ENCODE measurements at places on chromosomes 7 and 10. TPM values are rescaled to one million over a fixed set of nuclear protein-coding genes. Genes with fewer than 3 reads are reported as not detected.
A peak's percentile ranks its signal among the peaks of the same experiment; 100 is the strongest.

The CRYGN gene
- polyA plus RNA-seq = 5.1 TPM

The TSPAN15 gene
- polyA plus RNA-seq = 64.2 TPM

The CCDC172 gene
- polyA plus RNA-seq = not detected

The TMEM196 gene
- not detected for polyA plus RNA-seq

The USP54 gene
- 51.1 TPM for polyA plus RNA-seq

GRCh38 chr10:79402951-79403350, 42.5 kb downstream of the ZCCHC24 start:
- DNase-seq = no peak

DNA sequence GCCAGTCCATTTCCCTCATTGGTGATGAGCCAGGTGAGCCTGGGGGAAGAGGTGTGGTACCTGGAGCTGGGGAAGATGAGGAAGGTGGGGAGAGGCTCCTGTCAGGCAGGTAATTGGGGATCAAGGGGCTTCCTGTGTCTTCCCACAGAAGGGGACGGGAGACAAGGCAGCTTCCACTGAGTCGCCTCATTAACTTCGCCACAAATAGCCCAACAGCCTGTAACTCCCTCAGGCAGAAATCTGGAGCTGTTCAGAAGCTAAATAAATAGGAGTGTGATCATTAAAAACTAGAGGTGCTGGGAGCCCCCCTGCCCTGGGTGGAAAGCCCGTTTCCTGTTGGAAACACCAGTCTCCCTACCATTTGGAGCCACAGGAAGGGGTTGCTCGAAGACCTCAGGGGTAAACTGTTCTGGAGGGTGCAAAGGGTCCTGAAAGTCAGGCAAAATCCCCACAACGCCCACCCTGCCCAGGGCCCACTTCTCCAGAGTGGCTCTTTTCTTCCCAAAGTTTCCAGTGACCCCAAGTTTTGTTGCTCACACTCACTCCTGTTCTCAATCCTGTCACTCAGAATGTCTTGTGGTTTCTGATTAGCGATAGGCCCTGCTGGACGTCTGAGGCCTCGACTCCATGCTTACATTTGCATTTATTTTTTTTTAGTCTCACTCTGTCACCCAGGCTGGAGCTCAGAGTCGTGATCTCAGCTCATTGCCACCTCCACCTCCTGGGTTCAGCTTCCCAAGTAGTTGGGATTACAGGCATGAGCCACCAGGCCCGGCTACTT, 25.7 kb downstream of the UNC5B start:
- no peak for DNase-seq

DNA sequence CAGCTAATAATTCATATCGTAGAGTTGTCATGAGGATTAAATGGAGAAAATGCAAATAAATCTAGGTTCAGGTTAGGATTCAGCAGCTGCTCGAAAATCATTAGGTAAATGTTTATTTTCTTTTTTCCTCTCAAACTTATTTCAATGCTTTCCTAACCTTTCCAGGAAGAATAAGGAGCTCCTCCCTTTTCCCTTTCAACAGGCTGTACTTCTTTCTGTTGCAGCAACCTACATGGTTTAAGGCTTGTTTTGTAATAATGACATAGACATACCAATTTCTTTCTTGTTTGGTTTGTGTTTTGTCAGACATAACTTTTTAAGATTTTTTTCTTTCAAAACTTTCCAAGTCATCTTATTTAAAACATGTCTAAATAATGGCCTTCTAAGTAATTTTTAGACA, 18.2 kb downstream of the GPR141 start:
- no peak for DNase-seq

DNA sequence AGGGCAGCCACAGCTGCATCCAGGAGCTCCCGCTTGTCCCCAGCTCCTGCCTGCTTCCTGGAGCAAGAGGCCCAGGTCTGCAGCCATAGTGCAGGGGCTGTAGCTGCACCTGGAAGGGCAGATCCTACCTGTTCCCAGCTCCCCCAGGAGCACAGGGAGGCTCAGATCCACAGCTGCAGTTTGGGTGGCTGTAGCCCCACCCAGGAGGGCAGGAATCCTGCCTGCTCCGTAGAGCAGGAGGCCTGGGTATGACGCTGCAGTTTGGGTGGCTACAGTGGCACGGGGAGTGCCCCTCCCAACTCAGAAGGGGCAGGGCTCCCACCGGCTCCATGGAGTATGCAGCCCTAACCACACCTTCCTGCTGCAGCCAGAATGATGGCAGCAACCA, 26.7 kb upstream of the CDCA7L start:
- no peak for DNase-seq

GRCh38 chr10:98170249-98171117, 36.0 kb downstream of the R3HCC1L start:
- peak; percentile 51 for DNase-seq

- DNase-seq = no peak
Measured at GRCh38 chr7:5695727-5696345, 85.6 kb downstream of the RNF216 start.

GRCh38 chr10:92886334-92886961, 38.1 kb downstream of the EXOC6 start:
- peak; percentile 4 for DNase-seq

- DNase-seq = no peak
Measured at GRCh38 chr10:48231178-48231577, 43.3 kb downstream of the FRMPD2 start.

GRCh38 chr7:1543826-1544177, 12.2 kb downstream of the TMEM184A start:
- no peak for DNase-seq

DNA sequence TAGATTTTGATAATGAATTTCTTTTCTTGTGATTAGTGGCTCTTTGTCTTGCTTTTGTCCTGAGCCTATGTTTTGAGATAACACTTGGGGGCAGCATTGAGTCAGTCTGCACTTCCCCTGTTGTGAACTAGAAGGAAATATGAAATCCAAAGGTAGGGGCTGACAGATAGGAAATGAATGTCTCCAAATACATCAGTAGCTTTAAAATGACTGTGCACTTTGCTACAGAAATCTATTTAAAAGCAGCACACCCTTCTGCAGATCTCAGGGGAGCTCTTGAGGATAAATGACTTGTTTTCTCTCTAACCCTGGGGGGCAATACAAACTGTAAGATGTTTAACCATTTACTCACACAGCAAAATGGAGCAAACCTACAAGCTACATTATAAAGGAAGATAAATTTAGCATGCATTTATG, 176.0 kb upstream of the MYO3A start:
- peak; percentile 52 for DNase-seq

DNA sequence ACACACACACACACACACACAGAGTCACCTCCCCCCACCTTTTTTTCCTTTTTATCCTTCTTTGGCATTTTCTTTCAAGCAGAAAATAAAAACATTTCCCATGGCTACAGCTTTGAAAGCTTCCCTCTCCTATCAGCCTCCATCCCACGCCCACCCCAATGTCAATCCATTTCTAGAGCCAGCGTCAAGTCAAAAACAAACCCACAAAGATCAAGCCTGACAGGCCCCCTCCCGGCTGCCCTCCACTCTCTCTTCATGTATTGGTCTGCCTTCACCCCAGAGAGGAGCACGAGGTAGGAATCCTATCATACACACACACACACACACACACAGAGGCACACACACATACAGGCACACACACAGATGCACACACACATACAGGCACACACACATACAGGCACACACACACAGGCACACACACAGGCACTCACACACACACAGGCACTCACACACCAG, 8.0 kb upstream of the TNRC18 start:
- DNase-seq = no peak

GRCh38 chr7:16934722-16935340, 53.0 kb upstream of the AGR3 start:
- no peak for DNase-seq

- peak; percentile 61 for DNase-seq
Measured at GRCh38 chr7:5838761-5839500, 41.7 kb upstream of the OCM start.

DNA sequence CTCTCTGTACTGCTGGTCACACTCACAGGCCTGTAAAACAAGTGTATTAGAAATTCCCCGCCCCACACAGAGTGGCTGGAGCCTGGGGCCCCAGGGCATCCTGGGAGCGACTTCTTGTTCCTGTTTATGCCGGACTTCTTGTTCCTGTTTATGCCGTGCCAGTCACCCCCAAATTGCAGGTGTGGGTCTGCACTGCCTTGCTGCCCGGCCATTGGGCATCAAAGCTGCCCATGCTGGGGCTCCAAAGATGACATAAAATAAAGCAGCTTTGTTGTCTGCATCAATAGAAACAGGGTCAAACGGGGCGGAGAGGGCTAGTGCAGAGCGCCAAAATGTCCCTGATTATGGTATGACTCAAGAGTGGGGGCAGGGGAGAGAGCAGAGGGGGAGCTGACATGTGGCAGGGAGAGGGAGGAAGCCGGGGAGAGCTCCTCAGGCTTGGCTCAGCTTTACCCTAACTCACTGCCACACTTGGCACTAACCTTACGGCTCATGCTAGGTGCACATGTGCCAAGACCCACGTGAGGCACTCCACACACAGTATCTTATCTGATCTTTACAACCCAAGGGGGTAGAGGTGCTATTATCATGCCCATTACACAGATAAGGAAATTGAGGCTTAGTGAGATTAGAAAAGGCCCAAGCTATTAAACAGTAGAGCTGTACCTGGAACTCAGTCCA, 98.4 kb downstream of the PIP4K2A start:
- no peak for DNase-seq

DNA sequence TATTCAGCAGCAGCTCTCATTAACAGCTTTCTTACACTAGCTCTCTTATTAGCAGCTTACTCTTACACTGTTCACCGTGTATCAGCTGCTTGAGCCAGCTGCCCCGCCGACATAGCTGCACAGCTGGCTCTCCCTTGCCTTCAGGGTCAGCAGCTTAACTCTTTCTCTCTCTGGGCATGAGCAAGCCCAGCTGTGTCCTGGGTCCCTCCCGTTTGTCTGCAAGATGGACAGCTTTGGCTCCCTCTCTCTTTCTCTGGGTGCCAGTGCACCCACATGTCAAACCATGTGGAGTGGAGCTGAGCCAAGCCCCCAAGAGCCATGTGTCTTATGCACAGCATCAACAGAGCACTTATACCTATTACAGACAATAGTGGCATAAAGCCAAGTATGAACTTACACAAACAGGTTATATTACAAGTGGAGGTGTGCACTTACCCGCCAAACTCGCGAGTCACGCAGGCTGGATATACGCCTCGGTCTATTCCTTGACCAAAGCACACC, 35.7 kb upstream of the MTPAP start:
- DNase-seq = peak; percentile 39

Measured in renal pelvis (tissue), 12 donors.